Dorsolateral prefrontal cortex (tissue), 122 donors: ENCODE measurements at places on chromosomes 16 and 17.

DNA sequence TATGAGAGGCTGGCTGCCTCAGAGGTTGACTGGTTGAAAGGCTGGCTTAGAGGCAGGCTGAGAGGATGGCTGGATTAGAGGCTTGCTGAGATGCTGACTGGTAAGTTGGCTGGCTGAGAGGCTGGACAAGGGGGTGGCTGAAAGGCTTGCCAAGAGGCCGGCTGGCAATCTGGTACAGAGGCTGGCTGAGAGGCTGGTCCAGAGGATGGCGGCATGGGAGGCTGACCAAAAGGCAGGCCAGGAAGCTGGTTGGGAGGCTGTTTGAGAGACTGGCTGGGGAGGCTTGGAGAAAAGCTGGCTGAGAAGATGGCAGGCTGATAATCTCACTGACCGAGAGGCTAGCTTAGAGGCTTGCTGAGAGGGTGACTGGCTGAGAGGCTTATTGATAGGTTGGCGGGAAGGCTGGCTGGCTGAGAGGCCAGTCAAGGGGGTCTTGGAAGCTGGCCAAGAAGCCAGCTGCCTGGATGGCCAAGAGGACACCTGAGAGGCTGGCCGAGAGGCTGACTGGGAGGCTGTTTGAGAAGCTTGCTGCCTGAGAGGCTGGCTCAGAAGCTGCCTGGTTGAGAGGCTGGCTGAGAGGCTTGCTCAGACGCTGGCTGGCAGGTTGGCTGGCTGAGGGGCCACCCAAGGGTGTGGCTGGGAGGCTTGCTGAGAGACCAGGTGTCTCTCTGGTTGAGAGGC lies 34.2 kb upstream of the ACSM2B start:
- no peak for DNase-seq

DNA sequence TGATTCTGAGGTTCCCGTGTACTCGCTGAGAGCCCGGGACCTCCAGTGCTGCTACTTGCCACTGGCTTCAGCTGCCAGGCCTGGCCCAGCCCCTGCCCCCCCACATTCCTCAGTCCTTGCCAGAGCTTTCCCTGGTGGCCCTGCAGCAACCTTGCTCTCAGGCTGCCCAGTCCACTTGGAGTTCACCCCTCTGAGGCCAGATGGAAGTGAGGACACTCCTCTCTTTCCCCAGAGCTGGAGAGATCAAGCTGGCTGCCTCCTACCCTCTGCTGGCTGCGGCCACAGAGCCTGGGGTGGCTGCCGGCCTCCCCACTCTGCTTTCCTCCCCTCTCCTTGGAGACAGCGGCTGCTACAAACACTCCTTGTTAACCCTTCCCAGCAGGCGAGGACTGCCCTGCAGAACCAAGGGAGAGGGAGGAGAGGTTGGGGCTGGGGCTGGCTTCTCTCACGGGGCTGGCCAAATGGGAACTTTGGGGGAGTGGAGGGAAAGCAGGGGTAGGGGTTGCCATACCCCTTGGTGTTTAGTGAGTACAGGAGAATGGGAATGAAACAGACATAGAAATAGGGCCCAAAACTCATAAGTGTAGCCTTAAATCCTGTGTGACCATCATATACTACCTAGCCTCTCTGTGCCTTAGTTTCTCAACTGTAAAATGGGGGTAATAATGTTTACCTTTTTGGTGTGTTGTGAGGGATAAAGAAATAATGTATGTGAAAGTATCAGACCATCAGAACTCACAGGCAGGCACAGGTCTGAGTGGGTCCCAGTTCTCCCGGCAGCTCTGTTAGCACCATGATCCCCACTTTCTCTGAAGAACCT lies at the start of gene GAS2L2:
GAS2L2 (minus strand) TSS at position 295 of the 820 bp plus-strand sequence. CDS start 389 bp downstream, outside the sequence.
- DNase-seq: no peak

DNA sequence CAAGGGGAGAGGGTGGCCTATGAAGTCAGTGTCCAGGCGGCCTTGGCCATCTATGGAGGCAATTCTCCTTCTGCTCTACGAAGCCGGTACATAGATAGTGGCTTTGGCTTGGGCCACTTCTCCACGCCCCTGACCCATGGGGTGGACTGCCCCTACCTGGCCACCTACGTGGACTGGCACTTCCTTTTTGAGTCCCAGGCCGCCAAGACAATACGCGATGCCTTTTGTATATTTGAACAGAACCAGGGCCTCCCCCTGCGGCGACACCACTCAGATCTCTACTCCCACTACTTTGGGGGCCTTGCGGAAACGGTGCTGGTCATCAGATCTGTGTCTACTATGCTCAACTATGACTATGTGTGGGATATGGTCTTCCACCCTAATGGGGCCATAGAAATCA lies 17.3 kb downstream of the AOC3 start:
- DNase-seq: no peak

GRCh38 chr17:57986841-57987580 lies 1.0 kb downstream of the VEZF1 start:
- DNase-seq: no peak

GRCh38 chr16:72952811-72953271 lies 95.1 kb downstream of the ZFHX3 start:
- DNase-seq: no peak

GRCh38 chr17:70217571-70217970 lies 48.2 kb downstream of the KCNJ2 start:
- DNase-seq: no peak

- no peak for DNase-seq
These were observed 192.6 kb upstream of the RPL38 start for GRCh38 chr17:74010903-74011302.

DNA sequence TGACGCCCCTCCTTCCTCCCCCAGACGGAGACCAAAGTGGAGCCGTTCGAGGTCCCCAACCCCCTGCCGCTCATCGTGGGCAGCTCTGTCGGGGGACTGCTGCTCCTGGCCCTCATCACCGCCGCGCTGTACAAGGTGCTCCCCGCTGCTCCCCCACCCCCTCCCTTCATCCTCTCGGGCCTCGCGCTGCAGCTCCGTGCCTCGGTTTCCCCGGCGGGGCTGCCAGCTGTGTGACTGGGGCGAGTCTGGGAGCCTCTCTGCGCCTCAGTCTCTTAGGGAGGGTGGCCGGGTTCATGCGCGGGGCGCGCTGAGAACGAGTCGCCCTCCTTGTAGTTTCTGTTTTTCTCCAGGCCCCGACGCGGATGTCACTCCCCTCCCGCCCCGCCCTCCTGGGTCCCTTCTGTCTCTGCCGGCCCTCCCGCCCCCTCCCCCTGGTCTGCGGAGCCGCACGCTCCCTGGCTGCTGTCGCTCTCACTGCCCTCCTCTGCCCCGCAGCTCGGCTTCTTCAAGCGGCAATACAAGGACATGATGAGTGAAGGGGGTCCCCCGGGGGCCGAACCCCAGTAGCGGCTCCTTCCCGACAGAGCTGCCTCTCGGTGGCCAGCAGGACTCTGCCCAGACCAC lies 23.7 kb upstream of the ITGAX start:
- no peak for DNase-seq

DNA sequence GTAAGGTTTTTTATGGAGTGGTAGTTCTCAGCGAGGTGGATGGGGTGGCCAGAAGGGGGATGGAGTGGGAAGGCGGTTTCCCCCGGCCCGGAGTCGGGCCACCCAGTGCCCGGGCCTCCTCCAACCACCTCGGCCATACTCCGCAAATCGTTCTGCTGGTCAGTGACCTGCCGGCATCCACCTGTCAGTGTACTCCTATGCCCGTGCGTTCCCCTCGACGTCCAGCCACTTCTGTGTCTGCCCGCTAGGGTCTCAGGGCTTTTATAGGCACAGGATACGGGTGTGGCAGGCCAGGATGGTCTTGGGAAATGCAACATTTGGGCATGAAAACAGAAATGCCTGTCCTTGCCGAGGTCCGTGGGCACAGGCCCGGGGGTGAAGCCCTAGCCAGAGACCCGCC lies 19.3 kb upstream of the ASGR2 start:
- DNase-seq: no peak

DNA sequence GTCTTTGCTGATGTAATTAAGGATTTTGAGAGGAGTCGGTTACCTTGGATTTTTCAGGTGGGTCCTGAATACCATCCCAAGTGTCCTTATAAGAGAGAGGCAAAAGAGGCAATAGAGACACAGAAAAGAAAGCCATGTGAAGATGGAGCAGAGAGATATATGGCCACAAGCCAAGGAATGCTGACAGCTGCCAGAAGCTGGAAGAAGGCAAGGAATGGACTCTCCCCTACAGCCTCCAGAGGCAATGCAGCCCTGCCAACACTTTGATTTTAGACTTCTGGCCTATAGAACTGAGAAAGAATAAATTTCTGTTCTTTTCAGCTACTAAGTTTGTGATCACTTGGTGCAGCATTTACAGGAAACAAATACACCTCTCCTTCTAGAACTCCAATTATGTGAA lies 8.2 kb upstream of the RNFT1 start:
- no peak for DNase-seq

DNA sequence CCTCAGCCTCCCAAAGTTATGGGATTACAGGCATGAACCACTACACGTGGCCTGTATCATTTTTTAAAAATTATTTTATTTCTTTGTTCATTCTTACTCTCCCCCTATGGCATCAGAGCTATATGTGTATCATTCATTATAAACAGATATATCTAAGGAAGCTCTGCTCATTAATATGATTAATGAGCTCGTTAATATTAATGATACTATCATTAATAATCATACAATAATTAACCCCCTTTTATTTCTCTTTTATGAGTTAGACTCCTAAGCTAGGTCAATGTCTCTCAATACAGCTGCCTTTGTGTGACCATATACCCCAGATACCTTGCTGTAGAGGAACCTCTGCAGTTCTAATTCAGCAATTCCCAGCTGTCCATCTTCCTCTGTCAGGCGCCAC lies 4.5 kb upstream of the RSKR start:
- no peak for DNase-seq

DNA sequence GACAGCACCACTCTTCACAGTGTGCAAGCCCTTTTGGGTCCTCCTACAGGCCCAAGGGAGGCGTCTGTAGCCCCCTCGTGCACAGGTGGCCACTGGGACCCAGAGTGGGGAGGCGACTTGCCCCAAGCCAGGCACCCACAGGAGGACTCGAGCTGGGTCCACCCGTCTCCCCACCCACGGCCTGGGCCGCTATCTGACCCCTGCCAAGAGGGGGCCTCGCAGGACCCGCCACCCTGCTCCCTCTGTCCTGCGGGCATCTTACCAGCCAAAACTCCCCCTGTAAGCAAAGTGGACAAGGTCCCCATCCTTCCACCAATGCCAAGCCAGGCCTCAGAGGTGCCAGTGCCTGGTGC lies 31.1 kb downstream of the CNGB1 start:
- DNase-seq: no peak

DNA sequence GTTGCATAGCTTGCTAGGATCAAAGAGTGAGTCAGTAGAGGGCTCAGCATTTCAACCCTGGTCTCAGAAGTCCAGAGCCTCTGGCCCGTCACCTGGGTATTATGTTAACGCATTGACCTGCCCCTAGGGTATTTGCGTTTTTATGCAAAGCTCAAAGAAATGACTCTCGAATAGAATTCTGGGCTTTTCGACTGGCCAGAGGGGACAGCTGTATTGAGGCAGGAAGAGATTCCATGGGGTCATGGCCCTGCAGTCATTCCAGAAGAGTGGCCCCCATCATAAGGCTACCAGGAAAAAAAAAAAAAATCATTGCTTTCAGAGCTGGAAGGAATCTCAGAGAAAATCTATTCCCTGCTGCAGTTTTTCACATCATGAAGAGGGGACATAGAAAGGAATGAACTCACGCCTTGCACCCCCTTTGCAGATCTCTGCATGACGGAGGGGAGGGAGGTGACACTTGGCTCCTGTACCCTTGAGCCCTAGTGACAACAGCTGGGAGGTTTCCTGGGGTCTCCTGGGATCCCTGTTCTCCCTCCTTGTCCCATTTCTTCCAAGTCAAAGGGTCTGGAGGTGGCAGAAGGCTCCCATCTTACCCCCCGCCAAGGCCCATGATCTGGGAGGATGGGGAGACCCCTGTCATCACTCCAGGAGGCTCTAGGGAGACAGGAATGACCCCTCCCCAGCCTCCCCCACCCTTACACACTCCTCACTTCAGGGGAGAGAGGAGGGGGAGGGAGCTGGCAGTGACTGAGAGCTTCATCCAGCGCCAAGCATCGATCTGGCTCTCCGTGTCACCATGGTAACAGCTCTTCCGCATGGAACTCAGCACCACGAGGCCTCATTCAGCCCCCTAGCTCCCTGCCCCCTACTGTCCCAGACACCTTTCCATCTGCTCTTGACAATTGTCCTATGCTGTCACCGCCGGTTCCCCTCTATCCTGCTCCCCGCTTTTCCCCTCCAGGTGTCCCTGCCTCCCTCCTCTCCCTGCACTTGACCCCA lies 35.8 kb downstream of the GP2 start:
- no peak for DNase-seq

- no peak for DNase-seq
These were observed 15.4 kb downstream of the NAA60 start for GRCh38 chr16:3458852-3459361.

DNA sequence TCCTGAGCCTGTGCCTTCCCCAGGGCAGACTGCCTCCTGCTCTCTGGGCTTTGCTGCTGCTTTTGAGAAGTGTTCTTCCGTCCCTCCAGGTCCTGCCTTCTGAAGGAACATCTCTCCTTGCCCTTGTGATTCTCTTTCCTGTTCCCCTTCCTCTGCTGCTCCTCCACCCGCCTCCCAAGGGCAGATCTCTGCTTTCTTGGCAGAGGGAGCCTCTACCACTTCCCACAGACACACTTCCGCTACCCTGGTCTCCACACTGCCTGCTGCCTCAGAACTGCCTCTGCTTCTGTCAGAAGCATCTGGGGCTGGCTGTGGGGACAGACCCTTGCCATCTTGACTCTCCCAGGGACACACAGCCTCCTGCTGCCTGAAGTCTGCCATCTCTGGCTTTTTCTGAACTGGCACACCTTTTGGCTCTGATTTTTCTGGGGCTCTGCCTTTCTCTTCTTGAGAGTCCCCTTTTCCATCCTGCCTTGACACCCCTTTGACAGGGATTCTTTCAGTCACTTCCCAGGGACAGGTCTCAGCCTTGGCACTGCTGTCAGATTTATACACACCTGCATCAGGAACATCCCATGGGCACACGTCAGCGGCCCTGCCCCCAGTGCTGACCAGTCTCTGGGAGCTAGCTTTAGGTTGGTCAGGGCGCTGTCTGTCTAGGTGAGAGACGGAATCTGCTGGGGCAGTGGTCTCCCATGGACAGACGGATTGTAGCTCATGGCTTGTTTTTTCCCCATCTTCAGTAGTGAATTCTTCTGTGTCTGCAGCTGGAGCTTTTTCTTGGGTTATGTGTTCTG lies 16.6 kb downstream of the GPR179 start:
- DNase-seq: no peak

GRCh38 chr17:76736349-76737081 lies 616 bp downstream of the SRSF2 start:
- peak; percentile 63 for DNase-seq

GRCh38 chr17:67212231-67212630 lies 32.8 kb downstream of the HELZ start:
- no peak for DNase-seq
